ENCODE measurements at places on chromosomes 5 and 9.

- no peak for DNase-seq
Measured at GRCh38 chr5:172910828-172911627, 48.2 kb upstream of the RPL26L1 start.

DNA sequence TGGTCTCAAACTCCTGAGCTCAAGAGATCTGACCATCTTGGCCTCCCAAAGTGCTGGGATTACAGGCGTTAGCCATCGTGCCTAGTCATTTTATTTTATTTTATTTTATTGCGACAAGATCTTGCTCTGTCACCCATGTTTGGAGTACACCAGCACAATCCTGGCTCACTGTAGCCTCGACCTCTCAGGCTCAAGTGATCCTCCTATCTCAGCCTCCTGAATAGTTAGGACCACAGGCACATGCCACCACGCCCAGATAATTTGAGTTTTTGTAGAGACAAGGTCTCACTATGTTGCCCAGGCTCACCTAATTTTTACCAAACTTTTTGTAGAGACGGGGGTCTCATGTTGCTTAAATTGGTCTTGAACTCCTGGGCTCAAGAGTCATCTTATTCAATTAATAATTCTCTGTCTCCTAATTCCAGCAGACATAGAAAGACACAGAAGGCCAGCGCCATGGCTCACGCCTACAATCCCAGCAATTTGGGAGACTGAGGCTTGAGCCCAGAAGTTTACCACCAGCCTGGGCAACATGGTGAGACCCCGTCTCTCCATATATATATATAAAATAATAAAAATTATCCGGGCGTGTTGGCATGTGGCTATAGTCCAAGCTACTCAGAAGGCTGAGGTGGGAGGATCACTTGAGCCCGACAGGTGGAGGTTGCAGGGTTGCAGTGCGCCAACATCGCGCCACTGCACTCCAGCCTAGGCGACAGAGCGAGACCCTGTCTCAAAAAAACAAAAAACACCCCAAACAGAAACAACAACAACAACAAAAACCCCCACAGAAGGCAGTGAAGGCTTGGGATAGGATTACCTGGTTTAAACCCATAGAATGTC is 1.0 kb upstream of the UBAP1 start:
- no peak for DNase-seq

GRCh38 chr9:3177146-3177761 is 333.4 kb upstream of the PUM3 start:
- DNase-seq = no peak

GRCh38 chr5:36569491-36569890 is 36.9 kb upstream of the SLC1A3 start:
- no peak for DNase-seq

DNA sequence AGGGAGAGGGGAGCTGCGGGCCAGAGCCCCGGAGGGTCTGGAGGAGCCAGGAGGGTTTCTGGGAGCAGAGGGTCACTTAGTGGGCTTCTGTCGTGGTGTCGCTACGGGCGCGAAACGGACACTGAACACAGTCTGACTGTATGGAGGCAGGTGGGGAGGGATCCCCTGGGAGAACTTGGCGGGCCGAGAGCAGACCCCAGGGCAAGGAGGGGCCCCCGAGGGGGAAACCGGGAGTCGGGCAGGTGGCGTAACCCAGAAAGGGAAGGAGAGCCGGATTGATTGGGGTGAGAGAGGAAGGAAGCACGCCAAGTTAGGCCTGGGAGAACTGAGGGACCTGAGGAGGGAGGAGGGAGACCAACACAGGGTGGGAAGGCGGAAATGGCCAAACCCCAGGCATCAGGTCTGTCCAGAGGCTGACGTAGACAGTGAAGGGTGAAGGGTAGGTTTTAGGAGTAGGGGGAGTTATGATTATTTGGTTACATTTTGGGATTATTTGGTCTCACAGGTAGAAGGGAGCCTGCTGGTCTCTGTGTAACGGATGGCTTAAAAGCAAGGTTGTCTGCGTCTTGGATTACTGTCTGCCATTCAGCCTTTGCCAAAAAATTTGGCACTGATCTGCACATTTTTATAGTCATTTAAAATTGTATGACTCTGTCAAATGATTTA is 3.3 kb upstream of the MSMP start:
- DNase-seq = no peak

GRCh38 chr9:92970467-92970923 is 23.2 kb downstream of the FGD3 start:
- no peak for DNase-seq

DNA sequence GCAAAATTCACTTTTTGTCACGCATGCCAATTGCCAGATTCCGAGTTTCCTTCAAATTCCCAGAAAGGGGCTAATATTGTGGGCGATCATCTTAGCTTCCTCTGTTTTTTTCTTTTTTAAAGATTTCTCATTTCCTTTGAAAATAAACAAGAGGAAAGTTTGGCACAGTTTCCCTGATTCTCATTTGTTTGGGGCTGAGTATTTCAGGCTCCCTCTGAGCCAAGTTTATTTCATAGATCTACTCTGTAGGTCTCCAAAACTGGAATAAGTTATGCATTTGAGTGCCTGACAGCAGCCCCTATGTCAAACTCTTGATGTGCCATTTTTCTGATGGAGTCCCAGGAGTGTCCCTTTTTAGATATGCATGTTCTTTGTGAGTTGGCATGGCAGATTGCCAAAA is 1297.2 kb upstream of the WWC1 start:
- DNase-seq = no peak

GRCh38 chr5:61467766-61468482 is 135.9 kb downstream of the ZSWIM6 start:
- DNase-seq = no peak

- DNase-seq = no peak
Measured at GRCh38 chr9:116260531-116260930, 106.9 kb downstream of the PAPPA start.

DNA sequence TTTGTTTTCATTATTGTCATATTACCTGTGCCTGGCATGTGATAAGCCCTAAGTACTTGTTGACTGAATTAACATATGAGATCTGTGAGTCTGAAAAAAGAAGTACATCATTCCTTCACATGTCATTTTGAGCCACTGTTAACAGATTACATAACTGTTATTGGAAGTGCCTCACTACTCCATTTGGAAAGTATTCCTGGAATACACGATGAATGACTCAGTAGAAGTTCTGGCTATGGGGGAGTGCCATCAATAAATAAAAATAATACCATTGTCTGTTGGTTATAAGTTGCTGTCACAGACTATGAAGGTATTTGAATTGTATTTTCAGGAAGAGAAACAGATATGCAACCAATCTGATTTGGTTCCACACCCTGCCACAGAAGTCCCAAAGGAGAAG is 12.9 kb downstream of the NIPSNAP3B start:
- DNase-seq = no peak

GRCh38 chr9:137085920-137086530 is 760 bp upstream of the MAN1B1 start:
- no peak for DNase-seq

DNA sequence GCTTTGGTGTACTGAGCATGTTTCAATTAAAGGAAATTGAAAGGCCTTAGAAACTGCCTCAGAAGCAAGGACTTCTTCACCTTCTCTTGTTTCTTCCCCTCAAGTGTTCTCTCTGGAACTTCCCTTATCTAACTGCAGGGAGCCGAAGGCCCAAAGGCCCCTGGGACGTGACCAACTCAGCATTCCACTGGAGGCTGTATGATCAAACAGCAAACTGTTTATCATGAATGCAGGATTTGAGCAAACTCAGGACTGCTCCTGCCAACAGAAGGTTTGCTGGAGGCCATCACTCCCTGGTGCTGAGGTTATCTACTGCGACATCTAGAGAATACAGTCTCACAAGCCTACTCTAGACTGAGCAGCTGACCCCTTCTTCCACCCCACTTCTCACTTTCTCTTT is 4.8 kb upstream of the CDH10 start:
- DNase-seq = no peak

DNA sequence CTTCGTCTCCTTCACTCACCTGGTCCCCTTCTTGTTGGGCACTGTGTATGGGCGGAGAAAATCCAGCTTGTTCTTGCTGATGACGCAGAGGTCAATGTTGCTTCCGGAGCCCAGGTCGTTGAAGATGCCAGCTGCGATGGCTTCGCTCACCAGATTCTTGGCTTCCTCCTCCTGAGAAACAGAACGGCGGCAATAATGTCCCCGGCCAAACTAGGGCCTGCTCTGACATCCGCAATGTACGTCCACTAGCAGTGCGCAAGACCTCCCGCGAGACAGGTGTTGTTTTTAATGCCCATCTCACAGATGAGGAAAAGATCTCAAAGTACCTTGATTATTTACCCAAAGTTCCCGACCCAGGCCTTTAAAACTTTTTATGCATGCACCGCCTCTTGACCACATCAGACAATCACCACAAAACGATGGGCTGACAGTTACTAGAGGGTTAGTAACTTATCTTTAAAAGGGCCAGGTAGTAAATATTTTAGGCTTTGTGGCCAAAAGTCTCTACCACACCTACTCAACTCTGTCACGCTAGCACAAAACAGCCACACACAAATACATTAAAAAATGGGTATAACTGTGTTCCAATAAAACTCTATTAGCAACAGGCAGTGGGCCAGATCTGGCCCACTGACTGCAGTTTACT is 58.4 kb downstream of the PSMB7 start:
- no peak for DNase-seq

GRCh38 chr5:39175273-39175955 is 43.9 kb downstream of the FYB1 start:
- DNase-seq = no peak

- no peak for DNase-seq
Measured at GRCh38 chr9:81499594-81499993, 189.8 kb downstream of the TLE1 start.

- no peak for DNase-seq
Measured at GRCh38 chr5:55308254-55308836, 556 bp downstream of the MTREX start.

DNA sequence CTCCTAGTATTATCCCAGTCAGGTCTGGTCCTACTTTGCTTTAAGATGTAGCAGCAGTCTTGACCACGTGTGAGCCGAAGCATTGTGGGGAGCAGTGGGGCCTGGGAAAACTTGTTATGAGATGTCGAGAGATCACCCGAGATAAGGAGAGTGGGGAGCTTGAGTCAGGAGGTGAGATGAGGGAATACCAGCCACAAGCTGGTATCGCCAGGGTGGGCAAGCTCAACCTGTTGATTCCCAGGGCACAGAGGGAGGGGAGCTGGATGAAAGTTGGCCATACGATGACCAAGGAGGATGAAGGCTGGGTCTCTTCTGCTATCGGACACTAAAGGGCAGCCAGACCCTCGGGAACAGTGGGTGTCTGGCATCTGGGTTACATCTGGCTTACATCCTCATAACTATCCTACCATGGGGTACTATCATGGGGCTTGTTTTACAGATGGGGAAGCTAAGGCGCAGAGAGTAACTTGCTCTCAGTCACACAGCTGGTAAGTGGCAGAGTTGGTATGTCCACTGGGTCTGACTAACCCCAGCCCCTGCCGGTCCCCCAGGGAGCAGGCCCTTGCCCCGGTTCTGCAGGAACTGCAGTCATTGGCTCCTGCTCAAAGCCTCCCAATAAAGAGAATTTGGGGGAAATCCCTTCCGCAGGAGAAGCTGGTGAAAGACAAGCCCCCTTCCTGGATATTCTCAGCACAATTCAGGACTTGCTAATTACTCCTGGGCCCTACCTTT is 13.4 kb upstream of the TIFAB start:
- no peak for DNase-seq

- DNase-seq = no peak
Measured at GRCh38 chr9:108474356-108474755, 381.4 kb downstream of the ACTL7B start.

DNA sequence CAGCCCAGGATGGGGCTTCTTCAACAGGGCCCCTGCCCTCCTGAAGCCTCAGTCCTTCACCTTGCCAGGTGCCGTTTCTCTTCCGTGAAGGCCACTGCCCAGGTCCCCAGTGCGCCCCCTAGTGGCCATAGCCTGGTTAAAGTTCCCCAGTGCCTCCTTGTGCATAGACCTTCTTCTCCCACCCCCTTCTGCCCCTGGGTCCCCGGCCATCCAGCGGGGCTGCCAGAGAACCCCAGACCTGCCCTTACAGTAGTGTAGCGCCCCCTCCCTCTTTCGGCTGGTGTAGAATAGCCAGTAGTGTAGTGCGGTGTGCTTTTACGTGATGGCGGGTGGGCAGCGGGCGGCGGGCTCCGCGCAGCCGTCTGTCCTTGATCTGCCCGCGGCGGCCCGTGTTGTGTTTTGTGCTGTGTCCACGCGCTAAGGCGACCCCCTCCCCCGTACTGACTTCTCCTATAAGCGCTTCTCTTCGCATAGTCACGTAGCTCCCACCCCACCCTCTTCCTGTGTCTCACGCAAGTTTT is 23.6 kb downstream of the PCDHGC5 start:
- DNase-seq = no peak

- no peak for DNase-seq
Measured at GRCh38 chr5:60487476-60487875, 212.5 kb downstream of the DEPDC1B start.

GRCh38 chr5:135951807-135952206 is 3.0 kb downstream of the LECT2 start:
- DNase-seq = no peak

DNA sequence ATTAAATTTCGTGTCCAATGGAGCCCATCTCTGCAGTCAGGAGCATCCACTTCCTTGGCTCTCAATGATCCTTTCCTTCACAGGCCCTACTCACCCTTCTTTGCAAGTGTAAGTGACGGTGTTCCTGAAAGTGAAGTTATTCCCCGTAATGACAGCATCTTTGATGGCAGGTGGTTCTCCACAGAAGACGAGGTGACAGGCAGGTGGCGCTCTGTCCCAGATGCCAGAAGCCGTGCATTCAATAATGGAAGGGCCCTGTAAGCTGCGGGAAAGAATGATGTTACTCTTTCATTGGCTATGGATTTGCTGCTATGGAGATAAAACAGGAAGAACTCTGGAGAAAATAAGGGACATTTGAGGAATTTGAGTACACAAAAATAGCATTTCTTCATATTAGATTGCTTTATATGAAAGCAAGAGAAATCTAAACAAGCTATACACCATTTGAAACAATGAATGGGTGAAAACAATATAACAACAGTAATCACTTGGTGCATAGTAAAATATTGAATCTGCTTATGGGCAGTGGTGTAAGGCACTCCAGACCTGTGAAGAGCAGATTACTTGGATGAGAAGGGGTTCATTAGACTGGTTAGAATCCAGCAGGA is 89.9 kb upstream of the TXNDC8 start:
- no peak for DNase-seq

GRCh38 chr5:73437101-73437776 is 11.3 kb downstream of the FOXD1 start:
- no peak for DNase-seq

DNA sequence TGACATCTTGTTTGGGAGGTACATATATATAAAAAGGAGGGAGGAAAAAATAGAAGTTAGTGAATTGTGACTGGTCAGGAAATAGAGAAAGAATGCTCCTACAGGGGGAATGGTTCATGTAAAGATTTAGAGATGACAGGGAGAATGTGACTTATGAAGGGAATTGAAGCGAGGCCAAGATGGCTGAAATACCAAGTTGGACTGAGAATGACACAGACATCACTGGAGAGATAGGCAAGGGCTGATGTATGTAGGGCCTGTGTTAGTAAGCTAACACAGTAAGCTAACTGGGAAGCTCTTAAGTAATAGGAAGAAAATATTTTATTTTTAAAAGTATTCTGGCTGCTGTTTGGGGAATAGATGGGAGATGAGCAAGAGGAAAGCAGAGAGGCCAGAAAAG is 286.3 kb downstream of the NNT start:
- DNase-seq = no peak

Measured in esophagus squamous epithelium (tissue), 5 donors.